ENCODE measurements at places on chromosomes 12 and 14.

GRCh38 chr12:123942911-123943648 is 29.6 kb downstream of the CCDC92 start:
- DNase-seq: no peak

DNA sequence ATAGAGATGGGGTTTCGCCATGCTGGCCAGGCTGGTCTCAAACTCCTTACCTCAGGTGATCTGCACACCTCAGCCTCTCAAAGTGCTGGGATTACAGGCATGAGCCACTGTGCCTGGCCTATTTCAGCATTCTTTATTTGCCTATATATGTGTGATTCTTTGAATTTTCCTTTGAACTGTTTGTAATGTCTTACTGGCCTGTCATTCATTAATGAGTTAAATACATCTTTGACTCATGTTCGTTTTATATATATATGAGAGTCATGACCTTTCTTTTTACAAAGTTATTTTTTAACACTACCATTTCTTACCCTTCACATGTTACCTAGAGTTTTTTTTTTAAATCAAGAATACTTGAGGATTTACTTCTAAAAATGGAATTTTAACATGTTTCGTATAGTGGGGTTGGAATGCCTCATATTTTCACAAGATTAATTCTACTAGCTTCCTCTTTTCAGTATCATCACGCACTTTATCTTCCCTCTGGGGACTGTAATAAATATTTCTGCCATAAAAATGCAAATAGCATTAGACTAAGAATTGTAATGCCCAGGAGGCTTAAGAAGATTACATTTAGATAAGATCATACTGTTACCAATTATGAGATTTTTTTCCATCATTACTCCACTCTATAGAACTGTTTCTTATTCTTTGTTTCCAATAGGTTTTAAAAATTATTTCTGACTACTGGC is 66.7 kb downstream of the NTN4 start:
- DNase-seq: no peak

DNA sequence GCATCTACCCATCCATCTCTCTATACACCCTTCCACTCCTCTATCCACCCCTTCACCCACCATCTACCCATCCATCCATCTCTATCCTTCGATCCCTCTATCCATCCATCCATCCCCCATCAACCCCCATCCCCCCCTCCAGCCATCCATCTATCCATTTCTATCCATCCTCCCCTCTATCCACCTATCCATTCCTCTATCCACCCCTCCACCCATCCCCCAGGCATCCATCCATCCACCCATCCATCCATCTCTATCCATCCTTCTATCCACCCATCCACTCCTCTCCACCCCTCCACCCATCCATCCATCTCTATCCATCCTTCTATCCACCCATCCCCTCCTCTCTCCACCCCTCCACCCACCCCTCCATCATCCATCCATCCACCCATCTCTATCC is 17.5 kb upstream of the GPR132 start:
- DNase-seq: no peak

DNA sequence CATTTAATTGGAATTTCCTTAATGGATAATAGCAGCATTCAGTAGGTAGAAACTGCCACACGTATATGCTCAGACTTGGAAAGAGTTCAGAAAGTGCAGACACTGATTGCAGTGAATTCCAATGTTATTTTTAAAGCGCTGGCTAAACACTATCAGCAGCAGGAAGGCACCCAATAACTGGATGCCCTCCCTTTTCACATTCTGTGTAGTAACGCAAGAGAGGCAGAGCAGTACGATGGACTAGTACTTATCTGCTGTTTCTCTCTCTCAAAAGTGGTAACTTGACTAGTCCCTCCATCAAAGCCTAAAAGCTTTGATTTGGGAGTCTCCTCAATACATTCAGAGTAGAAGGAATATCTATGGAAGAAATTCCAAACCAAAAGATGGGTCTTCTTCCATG is 791.0 kb downstream of the TMTC2 start:
- no peak for DNase-seq

DNA sequence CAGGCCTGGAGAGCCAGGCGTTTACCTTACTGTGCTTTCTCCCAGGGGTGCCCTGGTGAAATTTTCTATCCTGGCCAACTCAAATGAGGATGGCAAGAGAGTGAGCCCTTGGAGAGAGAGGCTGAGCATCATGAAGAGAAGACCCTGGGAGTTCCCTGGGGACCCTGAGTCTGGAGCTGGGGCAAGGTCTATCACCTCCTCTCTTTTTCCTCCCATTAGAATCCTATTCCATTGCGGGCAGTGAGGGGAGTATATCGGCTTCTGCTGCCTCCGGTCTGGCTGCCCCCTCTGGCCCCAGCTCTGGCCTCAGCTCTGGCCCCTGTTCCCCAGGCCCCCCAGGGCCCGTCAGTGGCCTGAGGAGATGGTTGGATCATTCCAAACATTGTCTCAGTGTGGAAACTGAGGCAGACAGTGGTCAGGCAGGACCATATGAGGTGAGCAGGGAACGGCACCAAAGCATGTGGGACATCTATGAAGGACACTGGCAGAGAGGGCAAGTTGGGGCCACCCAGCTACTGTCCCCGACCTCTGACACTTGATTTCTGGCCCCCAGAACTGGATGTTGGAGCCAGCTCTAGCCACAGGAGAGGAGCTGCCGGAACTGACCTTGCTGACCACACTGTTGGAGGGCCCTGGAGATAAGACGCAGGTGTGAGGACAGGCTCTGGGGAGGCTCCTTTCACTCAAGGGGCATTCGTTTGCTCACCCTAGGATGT is 1.6 kb downstream of the ARHGEF25 start:
- DNase-seq: no peak

DNA sequence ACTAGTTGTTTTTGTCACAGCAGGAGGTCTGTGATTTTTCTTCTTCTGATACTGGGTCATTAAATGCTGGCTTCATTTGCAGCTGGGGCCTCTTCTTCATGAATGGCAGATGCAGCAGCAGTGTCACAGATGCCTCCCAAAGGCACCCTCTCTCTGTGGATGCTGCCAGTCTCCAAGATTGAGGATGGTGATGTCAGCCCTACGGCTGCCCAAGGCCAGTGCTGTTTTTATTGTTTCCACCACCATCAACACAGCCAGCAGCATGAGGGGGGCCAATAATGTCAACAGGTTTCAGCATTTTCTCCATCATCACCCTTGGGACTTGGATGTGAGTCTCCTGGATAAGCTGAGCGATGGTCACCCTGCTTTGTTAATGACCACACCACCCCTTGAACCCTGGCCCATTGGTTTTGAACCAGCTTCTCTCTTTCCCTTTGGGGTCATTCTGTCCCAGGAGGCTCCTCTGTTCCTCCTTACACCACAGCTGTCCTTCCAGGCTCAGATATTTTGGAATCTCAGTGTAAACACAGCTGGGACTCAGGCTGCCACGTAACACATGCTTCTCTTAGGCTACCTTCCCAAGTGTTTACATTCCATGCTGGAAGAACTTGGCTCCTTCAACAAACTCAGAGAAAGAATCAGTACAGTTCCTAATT is 151.7 kb upstream of the DDHD1 start:
- no peak for DNase-seq

GRCh38 chr14:64159588-64159987 is 134.6 kb downstream of the ESR2 start:
- no peak for DNase-seq

DNA sequence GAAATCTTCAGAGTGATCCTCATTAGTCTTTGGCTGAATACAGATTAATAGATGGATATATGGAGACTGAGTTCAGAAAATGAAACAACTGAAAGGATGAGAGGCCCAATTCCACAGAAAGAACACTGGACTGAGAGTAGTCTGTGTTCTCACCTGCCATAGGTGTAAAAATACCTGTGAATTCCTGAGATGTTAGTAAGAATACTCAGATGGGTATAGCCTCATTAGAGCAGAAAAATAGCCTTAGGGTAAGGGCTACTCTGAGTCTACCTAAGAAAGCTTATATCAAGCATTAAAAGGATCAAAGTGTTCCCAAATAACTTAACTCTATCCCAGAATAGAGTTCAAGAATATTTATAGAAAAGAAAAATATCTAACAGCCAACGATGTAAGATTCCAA is 1510.3 kb upstream of the SEL1L start:
- DNase-seq: no peak

- no peak for DNase-seq
These were observed 23.2 kb downstream of the GSG1 start for GRCh38 chr12:13080266-13080665.

Measured in CD4-positive, alpha-beta T cell treated with Interleukin-17A for 1 hour (primary cell).